ENCODE measurements at places on chromosomes 7 and 10.

DNA sequence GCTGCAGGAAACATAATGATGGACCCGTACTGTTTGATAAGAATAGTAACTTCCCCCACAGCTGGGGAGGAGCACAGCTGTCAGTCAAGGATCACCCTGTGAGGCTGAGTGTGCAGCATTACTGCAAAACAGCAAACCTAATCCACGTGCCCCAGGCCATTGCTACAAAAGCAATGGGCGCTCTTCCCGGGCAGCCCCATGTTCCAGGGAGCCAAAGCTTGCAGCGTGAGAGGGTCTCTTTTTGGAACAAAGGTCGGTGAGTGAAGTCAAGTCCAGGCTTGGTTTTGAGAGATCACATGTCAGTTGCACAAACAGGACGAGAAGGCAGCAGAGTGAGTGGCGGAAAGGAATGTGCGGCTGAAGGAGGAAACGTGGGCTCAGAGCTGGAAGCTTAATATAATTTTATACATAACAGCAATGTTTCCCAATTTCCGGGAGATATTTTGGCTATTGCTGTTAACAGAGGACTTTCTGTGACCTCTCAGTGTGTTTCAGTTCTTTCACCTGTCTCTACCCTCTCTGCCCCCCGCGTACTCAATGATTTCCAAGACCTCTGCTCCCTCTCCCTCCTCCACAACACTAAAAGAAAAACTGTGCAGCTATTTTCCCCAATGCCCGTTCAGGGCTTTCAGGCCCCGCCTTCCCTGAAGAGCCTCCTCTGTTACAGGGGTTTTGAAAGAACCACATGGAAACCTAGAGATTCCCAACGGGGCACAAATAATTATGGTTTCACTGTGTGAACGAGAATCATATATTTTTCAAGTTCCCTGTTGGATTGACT, 128.9 kb downstream of the MTPAP start:
- no peak for DNase-seq

DNA sequence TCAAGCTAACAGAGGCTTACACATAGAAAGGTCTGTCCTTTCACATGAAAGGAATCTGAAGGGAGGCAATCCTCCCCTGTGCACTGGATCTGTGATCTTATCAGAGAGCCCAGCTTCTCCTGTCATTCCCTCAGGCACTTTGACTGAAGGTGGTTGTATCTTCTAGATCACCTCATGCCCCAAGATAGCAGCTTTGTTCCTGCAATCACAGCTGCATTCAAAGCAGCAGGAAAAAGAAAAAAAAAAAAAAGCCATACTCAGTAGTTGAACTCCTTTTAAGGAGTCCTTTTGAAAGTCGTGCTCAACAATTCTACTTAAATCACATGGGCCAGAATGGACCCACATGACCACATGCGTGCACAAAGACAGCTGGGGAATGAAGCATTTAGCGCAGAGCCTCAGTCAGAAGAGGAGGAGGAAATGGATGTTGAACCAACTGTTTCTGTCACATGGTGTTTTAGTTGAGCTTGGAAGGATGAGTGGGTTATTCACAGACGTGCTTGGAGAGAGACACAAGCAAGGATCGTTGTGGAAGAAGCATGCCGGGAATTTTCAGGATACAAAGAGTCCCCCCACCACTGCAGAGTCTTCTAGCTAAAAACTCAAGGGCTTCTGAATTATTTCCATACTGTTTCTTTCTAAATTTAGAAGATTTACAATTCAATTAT, 13.0 kb upstream of the PFKP start:
- DNase-seq = no peak

DNA sequence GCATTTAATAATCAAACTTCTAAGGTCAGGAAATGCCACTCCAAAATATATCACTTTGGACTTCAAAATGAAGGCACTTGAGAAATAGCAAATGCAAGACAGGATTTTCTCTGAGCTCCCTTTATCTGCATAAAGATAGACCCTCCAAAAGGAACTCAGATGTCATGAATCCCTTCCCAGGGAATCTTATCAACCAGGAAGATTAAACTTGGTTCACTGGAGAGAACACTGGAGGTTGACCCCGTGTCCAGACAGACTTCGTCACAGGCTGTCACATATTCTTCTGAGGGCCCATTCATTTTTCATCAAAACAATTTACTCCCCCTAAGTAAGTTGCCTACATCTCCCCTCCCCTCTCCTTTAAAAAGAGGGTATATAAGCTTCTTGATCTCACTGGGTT, 21.2 kb downstream of the IFIT3 start:
- no peak for DNase-seq

- no peak for DNase-seq
These were observed 26.6 kb downstream of the AMZ1 start for GRCh38 chr7:2714636-2715035.

- DNase-seq = no peak
These were observed 191.5 kb downstream of the OTUD1 start for GRCh38 chr10:23630376-23630775.

DNA sequence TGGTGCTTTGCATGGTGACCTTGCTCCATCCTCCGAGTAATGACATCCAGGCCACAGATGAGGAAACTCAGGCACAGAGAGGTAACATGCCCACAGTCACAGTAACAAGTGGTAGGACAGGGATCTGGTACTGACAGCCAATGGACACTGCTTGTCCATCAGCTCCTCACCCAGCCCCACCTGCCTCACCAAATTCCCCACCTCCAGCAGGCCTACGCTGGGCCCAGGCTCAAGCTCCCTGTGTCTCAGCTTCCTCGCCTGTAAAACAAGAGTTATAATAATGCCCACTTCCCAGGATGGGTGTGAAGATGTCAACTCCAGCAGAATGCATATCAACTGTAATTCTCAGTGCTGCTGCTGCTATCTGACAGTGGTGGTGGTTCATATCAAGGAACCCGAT, 123.8 kb downstream of the GRID1 start:
- no peak for DNase-seq

DNA sequence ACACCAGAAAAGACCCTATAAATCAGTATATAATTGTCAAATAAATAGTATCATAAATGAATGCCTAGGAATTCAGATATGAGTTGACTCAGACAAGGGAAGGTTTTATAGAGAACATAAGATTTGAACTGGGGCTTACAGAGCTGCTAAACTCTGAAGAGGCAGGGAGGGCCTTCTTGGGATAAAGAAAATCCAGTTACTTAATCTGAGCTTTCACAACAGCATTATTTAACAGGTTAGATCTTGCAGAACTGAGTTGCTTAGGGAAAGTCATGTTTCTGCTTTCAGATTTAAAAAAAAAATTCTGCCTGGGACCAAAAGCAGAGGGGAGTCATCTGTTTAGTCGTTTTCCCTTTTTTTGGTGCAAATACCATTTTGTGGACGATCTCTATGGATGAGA, 594.8 kb upstream of the FZD8 start:
- no peak for DNase-seq

GRCh38 chr10:4337563-4337962, 488.4 kb upstream of the AKR1E2 start:
- no peak for DNase-seq

- no peak for DNase-seq
These were observed 4.4 kb downstream of the RASSF4 start for GRCh38 chr10:44963772-44964633.

DNA sequence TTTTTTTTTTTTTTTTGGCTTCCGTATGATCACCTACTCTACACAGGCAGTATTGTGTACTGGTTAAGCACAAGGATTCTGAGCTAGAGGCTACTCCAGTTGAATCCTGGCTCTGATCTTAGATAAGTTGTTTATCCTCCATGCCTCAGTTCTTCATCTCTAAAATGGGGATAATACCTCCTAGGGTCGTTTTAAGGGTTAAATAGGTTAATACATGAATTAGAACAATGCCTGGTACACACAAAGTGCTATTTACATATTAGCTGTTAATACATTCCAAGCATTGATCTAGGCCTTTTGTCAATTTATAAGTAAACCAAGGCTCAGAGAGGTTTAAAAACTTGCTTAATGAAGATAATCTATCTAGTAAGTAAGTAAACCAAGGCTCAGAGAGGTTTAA, 59.0 kb downstream of the ST7 start:
- no peak for DNase-seq

DNA sequence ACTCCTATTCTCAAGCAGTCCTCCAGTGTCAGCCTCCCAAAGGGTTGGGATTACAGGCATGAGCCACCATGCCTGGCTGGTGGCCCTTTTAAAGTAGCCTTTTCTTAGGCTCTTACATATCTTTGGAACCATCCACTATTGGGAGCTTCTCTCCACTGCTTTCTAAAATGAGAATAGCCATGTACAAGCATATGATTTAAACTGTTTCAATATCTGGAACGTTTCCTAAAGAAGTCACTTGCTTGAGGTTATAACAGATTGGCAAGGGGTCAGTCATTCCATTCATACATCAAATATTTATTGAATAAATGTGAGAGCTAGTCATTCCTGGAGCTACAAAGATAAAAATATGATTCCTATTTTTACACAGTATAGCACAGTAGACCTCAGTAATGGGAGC, 97.4 kb upstream of the LRGUK start:
- DNase-seq = no peak

DNA sequence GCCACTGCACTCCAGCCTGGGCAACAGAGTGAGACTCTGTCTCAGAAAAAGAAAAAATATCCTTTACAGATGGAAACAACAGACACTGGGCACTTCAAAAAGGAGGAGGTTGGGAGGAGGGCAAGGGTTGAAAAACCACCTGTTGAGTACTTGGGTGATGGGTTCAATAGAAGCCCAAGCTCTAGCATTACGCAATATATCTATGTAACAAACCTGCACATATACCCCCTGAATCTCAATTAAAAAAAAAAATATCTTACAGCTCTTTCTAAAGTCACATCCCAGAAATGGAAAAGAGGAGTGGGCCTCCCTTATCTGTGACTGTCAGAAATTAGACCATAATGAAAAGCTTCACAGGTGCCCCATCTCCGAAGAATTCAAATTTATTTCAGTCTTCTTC, 12.1 kb downstream of the VIM start:
- no peak for DNase-seq

GRCh38 chr10:29157321-29157720, 131.5 kb upstream of the LYZL1 start:
- no peak for DNase-seq

DNA sequence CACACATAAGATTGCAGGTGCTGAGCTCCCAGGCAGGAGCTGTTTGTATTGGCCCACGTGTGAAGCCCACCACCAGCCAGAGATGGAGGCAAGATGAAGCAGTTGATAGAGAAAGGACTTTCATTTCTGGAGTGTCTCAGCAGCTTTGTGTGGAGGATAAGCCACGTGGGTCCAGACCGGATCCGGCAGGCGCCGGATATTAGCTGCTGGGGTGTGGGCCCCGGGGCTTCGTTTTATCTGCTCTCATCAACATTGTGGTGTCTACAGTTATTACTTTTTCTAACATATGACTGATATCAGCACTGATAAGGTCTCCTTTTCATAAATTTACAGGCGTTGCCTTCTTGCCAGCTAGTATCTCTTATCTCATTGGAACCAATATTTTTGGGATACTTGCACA, 25.5 kb downstream of the SLC18A2 start:
- no peak for DNase-seq

DNA sequence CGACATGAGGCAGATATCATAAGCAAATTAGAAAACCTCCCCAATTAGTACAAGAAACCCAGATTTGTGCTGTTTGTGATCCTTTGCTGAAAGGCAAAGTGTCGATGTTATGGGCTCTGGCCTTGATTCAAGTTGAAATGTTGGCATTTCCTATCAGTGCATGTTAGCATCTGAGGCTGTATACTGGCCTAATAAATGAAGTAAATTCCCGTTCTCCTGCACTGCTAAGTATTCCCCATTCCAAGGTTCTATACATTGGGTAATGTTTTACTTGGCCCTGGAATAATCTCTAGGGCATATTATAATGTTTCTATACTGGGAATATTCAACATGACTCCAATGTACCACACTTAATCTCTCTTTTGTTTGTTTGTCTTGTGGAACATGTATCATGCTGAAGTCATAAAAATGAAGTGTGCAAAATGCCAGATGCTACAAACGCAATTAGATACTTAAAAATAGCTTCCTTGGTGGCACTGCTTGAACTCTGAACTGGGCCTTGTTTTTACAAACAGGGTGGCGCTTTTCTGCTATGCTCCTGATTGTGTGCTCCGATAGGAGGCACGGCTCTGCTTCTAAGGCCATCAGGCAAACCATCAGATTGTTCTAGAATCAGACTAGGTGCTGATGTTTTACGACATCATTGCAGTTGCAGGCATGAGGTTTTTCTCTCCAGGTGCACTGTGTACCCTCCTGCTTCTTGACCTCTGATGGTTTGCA, 156.7 kb upstream of the TCF7L2 start:
- DNase-seq = no peak

- DNase-seq = no peak
These were observed 17.0 kb downstream of the SUN3 start for GRCh38 chr7:48011951-48012350.

GRCh38 chr10:100223879-100224278, 5.5 kb downstream of the CHUK start:
- no peak for DNase-seq

DNA sequence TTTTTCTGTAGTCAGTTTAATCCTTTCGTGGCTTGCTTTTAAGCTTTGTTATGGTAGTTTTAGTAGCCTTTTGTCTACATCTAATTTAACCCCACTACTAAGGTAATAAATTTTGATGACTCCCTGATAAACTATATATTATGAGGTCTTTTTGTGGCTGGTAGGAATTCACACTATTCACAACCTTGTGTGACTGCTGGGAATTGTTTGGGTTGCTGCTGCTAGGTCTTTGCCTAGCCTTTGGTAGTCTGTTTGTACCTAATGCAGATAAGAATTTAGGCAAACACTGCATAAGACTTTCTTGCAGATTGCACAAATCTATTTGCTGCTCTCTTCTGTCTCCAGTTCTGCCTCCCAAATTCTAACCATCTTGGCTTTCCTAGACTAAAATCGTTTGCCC, 58.3 kb downstream of the SHOC2 start:
- DNase-seq = no peak

- DNase-seq = no peak
These were observed 224.4 kb downstream of the KCNMA1 start for GRCh38 chr10:77413231-77413630.

GRCh38 chr10:2120746-2121145, 383.4 kb upstream of the ADARB2 start:
- DNase-seq = no peak

- no peak for DNase-seq
These were observed 327.2 kb downstream of the LHFPL3 start for GRCh38 chr7:104655592-104655991.

Data from CD4-positive, alpha-beta T cell treated with Interferon gamma for 1 hour (primary cell).